ENCODE measurements at places on chromosomes 11 and 22.

GRCh38 chr11:8717544-8717875 lies 34.9 kb downstream of the RPL27A start:
- DNase-seq, result no peak

- DNase-seq, result no peak
These were observed 11.4 kb upstream of the MUC5AC start for GRCh38 chr11:1146365-1146764.

DNA sequence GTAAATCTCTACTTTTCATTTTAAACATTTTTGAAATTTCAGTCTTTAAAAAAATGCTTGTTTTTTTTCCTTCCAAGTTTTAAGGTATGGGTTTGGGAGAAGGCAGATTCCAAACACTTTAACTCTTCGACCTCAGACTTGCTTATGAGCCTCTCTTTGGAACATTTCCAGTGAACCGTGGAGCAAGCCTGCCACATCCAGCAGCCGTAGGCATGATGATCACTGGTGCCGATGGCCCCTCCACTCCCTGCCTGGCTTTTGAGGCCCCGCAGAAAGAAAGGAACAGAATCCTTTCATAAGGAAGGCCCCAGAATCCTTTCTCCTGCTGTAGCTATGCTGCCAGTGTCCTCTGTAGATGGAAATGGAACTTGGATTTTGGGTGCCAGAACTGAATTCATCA lies 50.7 kb downstream of the BMAL1 start:
- no peak for DNase-seq

- no peak for DNase-seq
These were observed 152.9 kb downstream of the FEZ1 start for GRCh38 chr11:125343086-125343717.

GRCh38 chr22:47067911-47068625 lies 305.6 kb downstream of the TBC1D22A start:
- DNase-seq, result no peak

GRCh38 chr22:27065279-27065678 lies 407.9 kb downstream of the MIAT start:
- DNase-seq, result no peak

DNA sequence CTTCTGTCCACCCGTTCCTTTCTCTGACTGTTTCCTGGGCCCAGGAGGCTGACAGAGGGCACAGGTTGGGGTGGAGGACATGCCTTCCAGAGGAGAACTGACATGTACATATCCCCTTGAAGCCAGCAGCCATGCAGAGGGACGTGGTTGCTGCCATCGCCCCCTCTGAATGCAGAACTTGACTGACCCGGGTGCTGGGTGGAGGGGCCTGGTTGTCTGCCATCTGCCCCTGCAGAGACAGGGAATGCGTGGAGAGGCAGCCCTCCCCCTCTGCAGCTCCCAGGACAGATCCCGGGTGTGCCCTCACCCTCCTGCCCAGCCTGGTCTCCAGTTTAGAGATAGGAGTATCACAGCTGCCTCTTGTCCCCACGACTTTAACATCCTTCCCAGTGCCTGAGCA lies 383.0 kb upstream of the B3GAT1 start:
- no peak for DNase-seq

DNA sequence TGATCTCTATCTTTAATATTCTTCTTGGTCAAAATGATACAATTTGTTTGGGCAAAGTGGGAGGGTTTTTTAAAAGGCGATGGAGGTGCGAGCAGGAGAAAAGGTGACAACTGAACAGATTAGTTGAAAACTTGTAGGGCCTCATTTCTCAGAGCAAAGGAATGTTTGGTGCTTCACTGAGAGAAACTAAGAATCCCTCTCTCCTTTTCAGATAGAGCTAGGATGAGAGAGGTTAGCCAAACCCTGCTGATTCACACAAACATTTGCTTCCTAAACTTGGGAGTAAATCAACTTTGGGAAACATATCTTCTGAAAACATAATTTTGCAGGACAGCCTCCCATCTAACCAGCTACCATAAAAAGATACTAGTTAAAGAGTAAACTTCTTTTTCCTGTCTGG lies 57.0 kb downstream of the PHF21A start:
- DNase-seq, result peak; percentile 33

DNA sequence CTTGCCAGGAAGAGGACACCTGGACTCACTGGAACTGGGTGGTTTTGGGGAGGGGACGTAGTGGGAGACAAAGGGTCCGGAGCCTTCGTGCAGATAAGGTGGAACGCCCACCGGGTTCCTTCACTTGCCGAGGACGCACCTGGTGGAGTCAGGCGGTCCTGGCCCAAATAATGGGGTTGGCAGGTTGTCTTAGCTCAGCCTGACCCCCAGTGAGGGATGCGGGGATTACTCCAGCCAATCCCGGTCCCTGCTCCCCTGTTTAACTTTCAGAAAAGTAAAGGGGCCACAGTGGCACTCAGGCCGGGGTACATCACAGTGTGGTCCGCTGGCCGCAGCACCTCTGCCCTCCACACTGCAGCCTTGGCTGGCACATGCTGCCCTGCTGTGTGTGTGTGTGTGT lies 18.0 kb downstream of the A4GALT start:
- no peak for DNase-seq

- peak; percentile 28 for DNase-seq
These were observed 134.4 kb downstream of the CTTN start for GRCh38 chr11:70532731-70533130.

DNA sequence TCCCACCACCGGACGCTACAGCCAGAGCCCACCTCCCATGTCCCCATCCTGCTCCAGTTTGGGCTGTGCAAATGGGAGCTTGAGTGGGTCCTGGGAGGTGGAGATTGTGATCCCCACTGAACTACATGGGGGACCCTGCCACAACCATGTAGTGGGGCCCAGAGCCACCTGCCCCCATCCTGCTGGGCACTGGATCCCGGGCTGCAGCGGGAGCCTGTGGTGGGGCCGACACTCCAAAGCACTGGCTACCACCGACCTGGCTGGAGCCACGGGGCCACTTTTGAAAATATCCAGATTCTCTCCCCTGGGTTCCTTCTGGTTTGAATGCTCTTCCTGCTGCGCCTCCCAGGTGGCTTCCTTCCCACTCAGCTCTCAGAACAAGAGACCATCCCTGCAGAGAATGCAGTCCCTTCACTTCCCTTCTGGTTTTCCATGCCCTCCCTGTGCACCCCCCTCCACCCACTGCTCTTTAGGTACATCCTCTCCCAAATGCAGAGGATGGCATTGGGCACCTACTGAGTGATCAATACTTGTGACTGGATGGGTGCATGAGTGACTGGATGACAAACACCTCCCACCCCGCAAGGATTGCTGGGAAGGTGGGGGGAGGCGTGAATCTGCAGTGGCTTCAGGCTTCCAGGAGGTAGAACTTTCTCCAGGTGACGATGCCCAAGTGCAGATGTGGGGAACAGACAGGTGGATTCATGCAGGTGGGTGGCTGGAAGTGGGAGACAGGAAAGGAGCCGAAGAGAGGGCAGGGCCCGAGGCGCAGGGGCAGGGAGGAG lies 846 bp upstream of the UNC93B1 start:
- DNase-seq, result no peak

GRCh38 chr11:12631651-12632050 lies 42.6 kb upstream of the TEAD1 start:
- no peak for DNase-seq

DNA sequence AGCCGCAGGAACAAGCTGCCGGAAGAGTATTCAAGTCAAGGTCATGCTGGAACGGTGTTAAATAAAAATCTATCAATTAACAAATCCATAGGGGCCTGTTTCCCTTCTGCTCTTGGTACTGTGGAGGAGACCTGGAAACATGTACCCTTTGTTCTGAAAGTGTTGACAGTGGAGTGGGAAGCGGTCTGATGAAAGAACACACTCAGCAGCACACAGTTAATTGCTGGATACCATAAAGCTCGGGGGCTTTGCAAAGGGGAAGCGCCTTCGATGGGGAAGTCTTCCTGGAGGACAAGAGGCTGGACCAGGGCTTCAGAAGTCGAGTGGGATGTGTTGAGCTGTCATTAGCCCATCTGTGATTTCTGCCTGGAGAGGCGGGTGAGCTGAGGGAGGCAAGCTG lies 112.5 kb upstream of the CLPB start:
- DNase-seq, result no peak

DNA sequence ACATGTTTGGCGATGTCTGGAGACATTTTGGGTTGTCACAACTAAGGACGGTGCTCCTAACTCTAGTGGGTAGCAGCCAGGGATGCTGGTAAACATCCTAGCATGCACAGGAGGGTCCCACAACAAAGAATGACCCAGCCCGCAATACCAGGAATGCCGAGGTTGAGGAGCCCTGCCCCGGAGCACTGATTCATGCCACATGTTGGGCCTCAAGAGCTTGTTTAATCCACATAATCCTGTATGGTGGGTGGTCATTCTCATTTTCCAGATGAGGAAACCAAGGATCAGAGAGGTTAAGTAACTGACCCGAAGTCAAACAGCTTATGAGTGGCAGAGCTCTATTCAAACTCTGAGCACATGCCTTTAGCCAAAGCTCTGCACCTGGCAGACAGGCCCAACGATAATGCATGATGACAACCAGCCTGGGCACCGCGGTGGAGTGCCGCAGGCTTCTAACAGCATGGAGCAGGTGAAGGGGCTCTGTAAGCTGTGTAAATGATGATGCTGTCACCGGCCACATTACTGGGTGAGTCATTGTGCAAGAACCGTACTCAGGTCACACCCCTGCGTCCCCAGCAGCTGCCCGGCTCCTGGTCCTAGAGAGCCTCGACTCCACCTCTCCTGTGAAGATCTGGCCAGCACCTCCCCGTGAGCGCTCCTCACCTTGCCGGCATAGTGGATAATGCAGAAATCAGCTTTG lies 58.6 kb downstream of the APOL1 start:
- DNase-seq, result no peak

GRCh38 chr11:124740277-124740882 lies 638 bp downstream of the NRGN start:
- DNase-seq, result no peak

DNA sequence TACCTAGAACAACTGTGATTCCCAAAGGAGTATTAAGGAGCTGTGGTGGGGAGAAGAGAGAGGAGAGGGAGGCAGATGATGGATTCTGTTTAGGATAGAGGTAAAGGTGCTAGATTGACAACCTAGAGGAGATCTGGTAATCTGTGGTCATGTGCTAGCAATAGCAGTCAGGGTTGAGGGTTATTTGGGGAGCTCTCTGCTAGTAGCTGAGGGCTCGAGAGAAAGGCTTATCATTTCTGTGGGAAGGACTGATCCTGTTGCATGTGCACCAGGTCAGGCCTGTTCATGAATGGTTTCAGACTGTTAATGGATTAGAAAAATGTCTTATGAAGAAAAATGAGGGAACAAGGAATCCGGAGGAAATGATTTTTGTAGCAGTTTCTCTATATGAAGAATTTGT lies 63.2 kb downstream of the MTMR3 start:
- DNase-seq, result no peak
